ENCODE measurements at places on chromosomes 5 and 9.

DNA sequence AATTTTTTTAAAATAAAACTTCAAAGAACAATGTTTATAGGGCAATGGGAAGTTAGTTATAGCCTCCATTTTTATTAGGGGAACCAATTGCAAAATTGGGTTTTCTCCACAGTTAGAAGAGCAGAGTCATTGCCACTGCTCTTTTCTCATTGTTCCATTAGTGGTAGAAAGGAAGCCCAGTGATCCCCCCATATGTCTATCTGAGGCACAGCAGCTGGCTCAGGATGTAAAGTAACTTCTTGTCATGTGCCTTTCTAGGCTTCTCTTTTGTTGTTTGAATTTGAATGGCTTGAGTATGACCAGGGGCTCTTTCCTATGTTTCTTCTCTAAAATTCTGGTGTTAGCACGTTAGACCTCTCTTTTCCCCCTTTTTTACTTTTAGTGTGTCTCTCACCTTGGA is 61.2 kb downstream of the UBAP1 start:
- DNase-seq: no peak

DNA sequence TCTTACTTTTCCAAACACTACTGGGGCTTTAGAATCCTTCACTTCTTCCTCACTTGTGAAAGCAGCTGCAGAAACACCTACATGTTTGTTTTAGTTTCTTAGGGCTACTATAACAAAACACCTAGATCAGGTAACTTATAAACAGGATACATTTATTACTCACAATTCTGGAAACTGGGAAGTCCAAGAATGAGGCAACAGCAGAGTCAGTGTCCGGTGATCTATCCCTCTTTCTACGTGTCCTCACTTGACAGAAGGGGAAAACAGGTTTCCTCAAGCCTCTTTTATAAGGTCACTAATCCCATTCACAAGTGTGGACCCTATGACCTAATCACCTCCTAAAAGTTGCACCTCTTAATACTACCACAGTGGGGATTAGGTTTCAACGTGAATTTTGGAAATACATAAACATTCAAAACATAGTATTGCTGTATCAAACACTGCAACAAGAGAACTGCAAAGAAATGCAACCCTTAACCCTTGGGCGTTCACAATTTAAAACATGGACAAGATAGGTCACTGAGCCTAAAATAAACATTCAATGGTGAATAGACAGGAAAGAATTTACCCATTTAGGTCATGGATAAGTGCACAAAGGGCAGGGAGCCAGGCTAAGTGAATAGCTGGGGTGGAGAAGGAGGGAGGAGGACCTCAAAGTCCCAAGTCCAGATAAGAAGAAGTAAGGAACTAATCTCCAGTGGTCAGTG is 104.3 kb downstream of the PIK3R1 start:
- DNase-seq: no peak

DNA sequence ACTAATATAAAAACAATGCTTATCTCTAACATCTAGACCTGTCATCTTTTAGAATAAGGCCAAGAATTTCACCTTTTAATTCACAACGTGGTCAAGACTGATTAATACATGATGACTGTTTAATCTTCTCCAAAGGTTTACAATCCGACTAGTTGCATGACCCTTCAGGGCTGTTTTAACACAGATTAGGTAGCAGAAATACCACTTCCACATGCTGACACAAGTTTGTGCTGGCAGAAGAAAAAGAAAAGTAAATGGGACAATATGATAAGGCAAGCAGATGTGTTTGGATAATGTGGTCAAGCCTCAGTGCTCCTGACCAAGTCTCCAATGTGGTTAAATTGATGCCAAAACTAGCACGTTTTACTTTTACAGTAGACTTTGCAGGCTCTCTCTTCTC is 31.1 kb downstream of the SEMA6A start:
- no peak for DNase-seq

DNA sequence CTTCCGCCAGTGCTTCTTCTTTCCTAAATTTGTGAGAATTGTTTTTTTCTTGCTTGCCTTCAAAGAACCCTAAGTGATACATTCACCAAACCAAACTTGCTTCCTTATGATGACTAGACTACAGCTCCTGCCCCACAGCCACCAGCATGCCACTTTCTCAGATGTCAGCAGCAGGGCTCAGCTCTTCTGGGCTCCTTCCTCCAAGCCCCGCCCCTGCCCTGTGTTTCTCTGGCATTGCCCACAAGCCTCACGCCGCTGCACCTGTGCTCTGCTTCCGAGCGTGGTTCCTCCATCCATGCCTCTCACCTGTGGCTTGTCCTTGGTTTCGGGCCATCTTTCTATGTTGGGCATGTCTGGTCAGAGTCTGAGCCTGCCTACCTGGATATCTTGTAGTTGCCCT is 10.6 kb downstream of the UNC5A start:
- DNase-seq: no peak

GRCh38 chr5:161094411-161094810 is 242.4 kb upstream of the ATP10B start:
- no peak for DNase-seq

DNA sequence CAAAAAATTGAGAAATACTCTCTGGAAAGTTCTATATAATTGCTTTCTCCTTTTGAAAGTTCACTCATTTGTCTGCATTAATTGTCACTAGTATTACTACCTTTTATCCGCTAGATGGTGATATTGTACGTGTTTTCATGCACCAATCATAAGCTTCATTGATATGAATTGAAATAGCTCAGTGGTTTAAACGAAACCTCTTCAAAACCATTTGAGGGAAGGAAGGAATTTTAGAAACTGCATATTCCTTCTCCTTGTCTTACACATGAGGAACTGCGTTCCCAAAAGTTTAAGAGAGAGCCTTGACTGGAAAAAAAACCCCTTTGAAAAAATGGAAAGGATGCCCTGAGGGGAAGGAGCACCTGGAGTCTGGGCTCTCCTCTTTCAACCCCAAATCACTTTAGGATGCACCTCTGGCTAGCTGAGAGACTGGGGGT is 98.6 kb downstream of the YTHDC2 start:
- DNase-seq: peak; percentile 83

DNA sequence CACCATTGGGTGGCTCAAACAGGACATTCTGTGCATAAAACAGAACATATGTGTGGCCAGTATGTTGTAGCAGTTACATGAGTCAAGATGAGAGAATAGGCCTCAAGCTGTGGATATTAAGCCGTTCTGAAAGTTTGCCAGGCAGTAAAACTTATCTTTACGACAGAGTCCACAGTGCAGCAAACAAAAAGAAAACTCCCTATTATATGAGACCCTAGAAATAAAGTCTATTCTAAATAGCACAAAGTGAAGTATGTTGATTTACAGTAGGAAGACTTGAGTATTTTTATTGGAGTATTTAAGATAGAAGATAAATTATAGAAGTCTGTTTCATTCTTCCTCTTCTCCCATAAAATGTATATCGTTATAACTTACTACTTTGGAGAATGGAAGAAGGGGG is 271.5 kb downstream of the ADGRV1 start:
- DNase-seq: no peak

DNA sequence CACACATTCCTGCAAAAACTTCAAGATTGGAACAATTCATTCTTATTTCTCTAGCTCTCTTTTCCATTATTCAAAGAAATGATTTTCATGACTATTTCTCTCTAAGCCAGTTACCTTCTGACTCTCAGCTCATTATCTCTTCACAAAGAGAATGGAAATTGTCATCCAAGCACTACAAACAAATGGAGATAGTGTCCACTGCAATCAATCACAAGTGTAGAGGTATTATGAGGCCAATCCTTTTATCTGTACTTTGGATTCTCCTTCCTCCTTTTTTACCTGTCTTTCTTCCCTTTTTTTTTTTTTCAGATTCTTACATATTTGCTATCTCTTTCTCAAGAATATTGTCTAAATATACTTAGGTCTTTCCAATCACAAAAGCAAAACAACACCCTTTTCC is 497.7 kb upstream of the MEF2C start:
- DNase-seq: no peak

GRCh38 chr5:81925009-81925408 is 46.8 kb upstream of the ATG10 start:
- no peak for DNase-seq

GRCh38 chr5:173486355-173487225 is 129.9 kb downstream of the BOD1 start:
- DNase-seq: no peak

DNA sequence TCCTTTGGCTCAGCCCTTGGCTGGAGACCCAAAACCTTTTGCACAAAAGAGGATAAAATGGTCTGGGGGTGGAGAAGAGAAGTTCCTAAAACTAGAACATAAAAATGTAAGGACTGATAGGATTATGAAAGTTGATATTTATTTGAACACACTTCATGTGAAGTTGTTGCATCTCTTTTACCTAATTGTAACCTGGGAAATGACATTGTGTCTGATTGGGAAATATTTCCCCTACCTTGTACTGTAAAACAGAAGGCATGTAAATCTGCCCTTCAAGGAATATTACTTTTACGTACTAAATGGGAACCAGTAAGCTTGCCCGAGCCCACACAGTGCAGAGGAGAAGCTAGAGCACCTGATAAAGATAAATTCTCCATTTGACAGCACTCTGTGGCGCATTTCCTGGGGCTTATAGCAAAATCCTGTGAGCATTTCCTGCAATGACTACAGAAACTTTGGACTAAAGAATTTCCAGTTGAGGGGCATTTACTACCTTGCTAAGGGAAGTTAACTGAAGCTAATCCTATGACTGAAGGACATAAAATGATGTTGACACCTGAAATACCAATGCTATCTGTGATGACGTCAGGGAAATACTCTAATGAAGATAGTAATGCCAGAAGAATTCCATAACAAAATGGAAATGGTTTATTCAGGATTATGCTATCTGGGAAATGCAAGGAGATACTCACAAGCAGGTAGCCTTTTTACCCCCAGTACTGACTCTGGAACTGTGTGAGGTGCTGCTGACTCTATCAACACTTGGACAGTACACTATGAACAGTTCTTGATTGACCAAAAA is 78.3 kb upstream of the LIFR start:
- no peak for DNase-seq

GRCh38 chr9:37449862-37450632 is 15.2 kb downstream of the ZBTB5 start:
- peak; percentile 79 for DNase-seq

- no peak for DNase-seq
These were observed 118.6 kb downstream of the RGS3 start for GRCh38 chr9:113581865-113582697.

DNA sequence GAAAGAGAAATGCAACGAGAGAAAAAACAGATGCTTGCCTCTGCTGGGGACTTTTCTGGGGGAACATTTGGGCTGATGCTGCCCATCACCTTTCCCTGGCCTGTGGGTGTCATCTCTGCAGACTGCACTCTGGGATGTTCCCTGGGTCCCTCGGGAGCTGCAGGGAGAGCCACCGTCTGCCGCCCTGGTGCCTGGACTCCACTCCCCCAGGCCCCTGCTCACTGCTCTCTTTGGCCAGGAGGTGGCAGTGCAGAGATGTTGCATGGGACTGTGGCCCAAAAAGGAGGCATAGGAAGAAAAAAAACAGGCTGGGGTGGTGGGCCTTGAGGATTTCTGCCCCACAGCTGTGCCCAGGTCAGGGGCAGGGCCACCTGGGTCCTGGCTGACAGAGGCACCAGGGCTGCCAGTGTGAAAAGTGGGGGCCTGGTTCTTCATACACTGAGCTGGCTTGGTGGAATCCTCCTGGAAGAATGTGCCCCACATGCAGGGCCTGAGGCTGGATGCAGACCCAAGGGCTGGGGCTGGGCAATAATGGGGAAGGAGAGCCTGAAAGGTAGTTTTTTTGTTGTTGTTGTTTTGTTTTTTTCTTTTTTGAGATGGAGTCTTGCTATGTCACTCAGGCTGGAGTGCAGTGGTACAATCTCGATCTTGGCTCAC is 353.6 kb downstream of the SLIT3 start:
- no peak for DNase-seq

DNA sequence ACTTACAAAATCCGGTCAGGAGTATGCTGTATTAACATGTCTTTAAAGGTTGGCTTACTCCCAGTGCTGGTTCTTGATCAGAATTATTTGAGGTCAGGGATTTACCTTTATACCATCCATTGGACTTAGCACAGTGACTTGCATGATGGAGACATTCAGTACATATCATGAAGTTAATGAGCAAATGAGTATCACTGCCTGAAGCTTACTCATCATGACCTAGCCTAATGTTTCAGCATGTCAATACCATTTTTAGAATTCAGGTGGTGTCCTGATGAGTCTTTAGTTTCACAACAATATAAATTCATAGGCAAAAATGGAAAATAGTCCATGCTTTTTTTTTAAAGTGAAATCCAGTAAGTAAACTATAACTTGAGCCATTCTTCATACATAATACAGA is 226.0 kb upstream of the C9orf72 start:
- no peak for DNase-seq

GRCh38 chr5:133234273-133234672 is 182.5 kb downstream of the HSPA4 start:
- no peak for DNase-seq

- no peak for DNase-seq
These were observed 101.8 kb upstream of the LARP1 start for GRCh38 chr5:154653418-154653763.

GRCh38 chr9:110659891-110660541 is 8.6 kb upstream of the MUSK start:
- no peak for DNase-seq

DNA sequence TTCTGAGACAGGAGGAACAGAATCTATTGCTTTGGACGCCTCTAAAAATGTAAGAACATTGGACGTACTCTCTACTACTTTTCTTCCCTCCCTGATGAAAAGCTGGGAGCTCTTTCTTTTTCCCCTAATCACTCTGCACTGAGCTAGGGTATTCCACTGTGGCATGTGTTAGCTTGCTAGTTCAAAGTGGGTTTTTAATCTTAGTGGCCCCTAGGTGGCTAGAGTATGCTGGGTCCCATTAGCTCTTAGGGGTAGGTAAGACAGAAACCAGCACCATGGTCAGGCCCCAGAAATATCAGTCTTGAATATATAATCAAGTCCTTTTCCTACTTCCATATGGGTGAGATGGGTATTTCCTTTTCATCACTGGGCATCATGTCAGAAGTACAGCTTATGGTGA is 945.2 kb upstream of the PTPRD start:
- no peak for DNase-seq

GRCh38 chr5:176387384-176387925 is 943 bp downstream of the NOP16 start:
- no peak for DNase-seq

GRCh38 chr9:90114641-90115425 is 510.0 kb downstream of the GADD45G start:
- DNase-seq: no peak

GRCh38 chr9:116094846-116095245 is 58.7 kb upstream of the PAPPA start:
- DNase-seq: no peak

GRCh38 chr5:89435347-89435746 is 552.4 kb upstream of the MEF2C start:
- DNase-seq: no peak

GRCh38 chr9:98468567-98469239 is 213.3 kb upstream of the TBC1D2 start:
- no peak for DNase-seq

DNA sequence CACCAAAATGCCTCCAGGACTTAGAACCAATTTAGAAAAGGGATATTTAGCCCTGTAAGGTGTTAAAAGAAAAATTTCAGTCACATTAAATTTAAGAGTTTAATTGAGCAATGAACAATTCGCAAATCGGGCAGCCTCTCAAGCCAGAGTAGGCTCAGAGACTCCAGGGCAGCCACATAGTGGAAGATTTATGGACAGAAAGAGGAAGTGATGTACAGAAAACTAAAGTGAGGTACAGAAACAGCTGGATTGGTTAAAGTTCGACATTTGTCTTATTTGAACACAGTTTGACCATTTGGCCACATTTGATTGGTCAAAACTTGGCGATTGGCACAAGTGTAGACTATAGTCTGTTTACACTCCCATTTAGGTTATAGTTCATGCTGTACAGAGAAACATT is 525.9 kb upstream of the ZNF608 start:
- DNase-seq: no peak

GRCh38 chr5:180117000-180117725 is 45.6 kb upstream of the RNF130 start:
- DNase-seq: no peak
